Immature natural killer cell (primary cell): ENCODE measurements at places on chromosomes 6 and 20. TPM values are rescaled to one million over a fixed set of nuclear protein-coding genes. Genes with fewer than 3 reads are reported as not detected.

SCRT2 gene
- polyA plus RNA-seq: not detected

DNA sequence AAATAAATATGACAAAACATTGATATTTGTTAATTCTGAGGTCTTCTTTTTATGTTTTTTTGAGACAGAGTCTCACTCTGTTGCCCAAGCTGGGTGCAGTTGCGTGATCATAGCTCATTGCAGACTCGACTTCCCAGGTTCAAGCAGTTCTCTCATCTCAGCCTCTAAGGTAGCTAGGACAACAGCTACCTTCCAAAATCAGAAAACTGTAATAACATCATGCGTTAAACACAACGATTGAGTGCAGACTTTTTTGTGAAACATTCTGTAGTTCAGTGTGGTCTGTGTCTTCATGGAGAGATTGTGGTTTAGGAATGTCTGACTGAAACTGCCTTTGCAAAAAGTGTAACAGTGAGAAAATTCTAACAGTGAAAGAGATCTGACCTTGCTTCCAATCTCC is 16.1 kb upstream of the DOK5 start:
- H3K27ac ChIP-seq: no peak overlapping the region
- no peak overlapping the region for H3K4me3 ChIP-seq
- no peak for DNase-seq
- H3K4me1 ChIP-seq: no peaks in the 10 kb centered on the region
- peaks cover 4% of the 10 kb centered on the region for H3K27me3 ChIP-seq

ECT2L gene
- not detected for polyA plus RNA-seq

- H3K36me3 ChIP-seq: no peaks in the 10 kb centered on the region
- no peak overlapping the region for H3K4me3 ChIP-seq
- peaks cover 5% of the 10 kb centered on the region for H3K4me1 ChIP-seq
- no peak for DNase-seq
- no peak overlapping the region for H3K27ac ChIP-seq
Measured at GRCh38 chr6:14031516-14031915, 86.1 kb upstream of the CD83 start.

DNA sequence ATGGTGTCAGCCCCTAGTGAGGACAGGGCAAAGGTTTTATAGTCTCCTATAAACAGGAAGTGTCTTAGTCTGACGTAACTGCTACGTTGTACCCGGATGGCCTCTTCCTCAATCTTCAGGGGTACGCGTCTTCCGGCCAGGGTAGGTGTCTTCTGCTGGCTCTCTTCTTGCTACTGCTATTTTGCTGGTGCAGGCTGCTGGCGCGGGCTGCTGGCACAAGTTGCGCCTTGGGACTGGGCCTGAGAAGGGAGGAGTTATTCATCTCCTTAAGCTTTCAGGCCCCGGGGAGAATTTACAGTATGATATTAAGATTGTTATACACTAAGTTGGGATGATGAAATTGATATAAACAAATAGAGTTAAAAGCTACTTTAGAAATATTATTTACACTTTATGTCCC is 74.4 kb downstream of the HDGFL1 start:
- H3K27me3 ChIP-seq: no peaks in the 10 kb centered on the region
- DNase-seq: no peak
- H3K4me1 ChIP-seq: no peaks in the 10 kb centered on the region
- no peak overlapping the region for H3K27ac ChIP-seq

PNRC1 gene
- polyA plus RNA-seq: 629 TPM

RNF5 gene
- polyA plus RNA-seq: 126 TPM

- H3K4me1 ChIP-seq: no peaks in the 10 kb centered on the region
- no peaks in the 10 kb centered on the region for H3K36me3 ChIP-seq
- DNase-seq: no peak
- H3K4me3 ChIP-seq: no peak overlapping the region
- H3K27ac ChIP-seq: no peak overlapping the region
- peaks cover 3% of the 10 kb centered on the region for H3K27me3 ChIP-seq
Measured at GRCh38 chr6:113719064-113719463, 138.1 kb upstream of the MARCKS start.

KIF13A gene
- polyA plus RNA-seq: 0.50 TPM

DNA sequence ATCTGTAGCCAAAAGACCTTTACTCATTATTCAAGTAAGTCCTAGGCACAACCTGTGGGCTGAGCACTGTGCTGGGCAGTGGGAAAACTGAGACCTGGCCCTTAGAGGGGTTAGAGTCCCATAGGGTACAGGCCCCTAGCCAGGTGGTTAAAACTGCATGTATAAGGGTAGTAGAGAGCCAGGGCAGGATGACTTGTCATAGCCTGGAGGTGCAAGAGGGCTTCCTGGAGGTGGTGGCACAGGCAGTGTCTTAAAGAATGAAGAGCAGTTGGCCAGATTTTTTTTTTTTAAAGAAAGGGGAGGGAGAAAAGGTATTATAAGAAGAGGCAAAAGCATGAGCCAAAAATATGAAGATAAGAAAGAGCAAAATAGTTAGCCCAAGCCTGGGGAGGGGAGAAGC is 176.6 kb upstream of the KCNK16 start:
- H3K27ac ChIP-seq: no peak overlapping the region
- no peak overlapping the region for H3K4me3 ChIP-seq
- DNase-seq: no peak
- H3K4me1 ChIP-seq: no peaks in the 10 kb centered on the region
- no peaks in the 10 kb centered on the region for H3K36me3 ChIP-seq

GRCh38 chr6:114312931-114313330 is 29.9 kb downstream of the HS3ST5 start:
- H3K4me3 ChIP-seq: no peak overlapping the region
- no peak for DNase-seq
- no peak overlapping the region for H3K27ac ChIP-seq
- no peaks in the 10 kb centered on the region for H3K36me3 ChIP-seq
- H3K27me3 ChIP-seq: no peaks in the 10 kb centered on the region

DNA sequence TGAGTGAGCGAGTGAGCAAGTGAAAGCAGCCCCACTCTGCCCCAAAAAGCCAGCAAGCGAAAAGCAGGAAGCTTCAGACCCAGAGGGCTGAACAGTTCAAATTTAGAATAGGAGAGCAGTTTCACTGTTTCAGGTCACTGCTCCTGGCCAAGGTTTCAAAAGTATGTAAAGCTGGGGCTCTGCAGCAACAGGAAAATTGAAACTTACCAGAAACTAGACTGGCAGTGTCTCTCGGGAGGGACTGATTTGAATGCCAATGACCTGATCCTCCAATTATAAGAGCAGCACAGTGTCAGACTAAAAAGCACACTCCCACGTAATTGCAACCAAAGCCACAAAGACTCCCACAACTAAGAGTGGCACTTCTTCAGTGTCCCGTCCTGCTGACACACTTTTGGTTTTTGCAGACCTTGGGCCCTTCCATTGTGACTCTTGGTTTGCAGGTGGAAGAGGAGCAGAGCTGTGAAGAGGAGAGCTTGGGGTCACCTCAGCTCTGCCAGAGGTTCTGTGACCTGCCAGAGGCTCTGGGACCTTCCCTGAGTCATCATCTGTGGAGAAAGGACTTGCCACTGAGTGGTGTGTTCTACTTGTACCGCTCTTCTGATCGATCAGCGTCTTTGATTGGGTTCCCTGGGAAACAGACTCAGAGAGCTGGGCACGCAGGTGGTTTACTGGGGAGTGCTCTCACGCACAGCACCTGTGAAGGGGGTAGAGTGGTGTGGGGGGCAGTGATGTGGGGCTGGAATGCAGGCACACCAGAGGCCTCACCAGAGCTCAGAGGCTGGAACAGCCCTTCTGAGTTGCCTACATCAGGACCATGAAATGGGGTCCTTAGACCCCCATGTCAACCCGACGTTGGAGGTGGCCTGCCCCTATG is 52.7 kb upstream of the PTGIS start:
- no peaks in the 10 kb centered on the region for H3K36me3 ChIP-seq
- H3K4me3 ChIP-seq: no peak overlapping the region
- no peak overlapping the region for H3K27ac ChIP-seq
- H3K4me1 ChIP-seq: peaks cover 18% of the 10 kb centered on the region
- peak; percentile 39 for DNase-seq
- peaks cover 3% of the 10 kb centered on the region for H3K27me3 ChIP-seq

VEGFA gene
- polyA plus RNA-seq: 0.30 TPM

GUCA1A gene
- polyA plus RNA-seq: not detected

- H3K36me3 ChIP-seq: no peaks in the 10 kb centered on the region
- peaks cover 60% of the 10 kb centered on the region for H3K4me1 ChIP-seq
- H3K4me3 ChIP-seq: peak overlapping the region; percentile 86
Measured at GRCh38 chr6:170288852-170289179, 2.1 kb downstream of the DLL1 start.

GRCh38 chr20:48826883-48827771 is 672 bp downstream of the PREX1 start:
- peaks cover 10% of the 10 kb centered on the region for H3K4me1 ChIP-seq
- peak; percentile 71 for DNase-seq
- H3K36me3 ChIP-seq: peaks cover 9% of the 10 kb centered on the region
- peak overlapping the region; percentile 98 for H3K4me3 ChIP-seq

DNA sequence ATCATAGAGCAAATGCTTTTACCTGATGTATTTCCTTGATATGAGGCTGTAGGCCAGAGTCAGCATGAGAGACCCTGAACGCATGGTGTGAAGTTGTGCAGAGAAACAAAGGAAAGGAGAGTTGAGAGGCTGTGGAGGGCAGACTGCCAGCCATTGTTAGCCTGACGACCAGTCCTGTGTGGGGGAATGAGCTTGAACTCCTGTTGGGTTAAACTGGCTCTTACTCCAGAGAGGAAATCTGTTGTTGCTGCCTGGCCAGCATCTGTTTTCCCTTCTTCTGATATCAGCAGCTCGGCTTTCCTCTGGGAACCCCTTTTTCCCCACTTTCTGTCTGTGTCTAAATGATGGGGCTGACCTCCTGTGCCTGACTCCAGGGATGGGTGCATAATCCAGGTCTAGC is 158.2 kb upstream of the ZFP64 start:
- H3K36me3 ChIP-seq: no peaks in the 10 kb centered on the region
- peaks cover 6% of the 10 kb centered on the region for H3K27me3 ChIP-seq
- no peaks in the 10 kb centered on the region for H3K4me1 ChIP-seq
- no peak overlapping the region for H3K27ac ChIP-seq
- DNase-seq: no peak
- H3K4me3 ChIP-seq: no peak overlapping the region

MOG gene
- polyA plus RNA-seq: not detected

DNA sequence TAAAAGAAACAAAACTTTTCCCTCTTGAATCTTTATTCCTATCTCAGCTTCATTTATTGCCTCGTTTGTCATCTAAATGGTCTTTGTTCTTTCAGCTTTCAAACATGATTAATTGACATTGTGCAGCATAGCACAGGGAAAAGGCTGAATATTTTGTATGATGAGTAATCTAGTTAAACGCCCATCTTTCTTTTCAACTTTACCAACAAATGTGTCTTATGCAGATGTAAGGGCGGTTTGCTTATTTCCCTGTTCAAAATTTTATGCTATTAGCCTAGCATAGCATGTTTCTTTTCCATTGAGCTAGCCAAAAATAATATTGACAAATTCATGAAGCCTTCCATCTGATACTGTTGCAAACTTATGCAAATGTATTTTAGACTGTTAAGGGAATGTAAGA is 176.4 kb upstream of the AKAP12 start:
- no peaks in the 10 kb centered on the region for H3K36me3 ChIP-seq
- H3K4me3 ChIP-seq: no peak overlapping the region
- no peaks in the 10 kb centered on the region for H3K4me1 ChIP-seq
- no peaks in the 10 kb centered on the region for H3K27me3 ChIP-seq

FNDC11 gene
- not detected for polyA plus RNA-seq

GRCh38 chr20:45340951-45341350 is 7.3 kb downstream of the SDC4 start:
- H3K4me1 ChIP-seq: no peaks in the 10 kb centered on the region
- no peaks in the 10 kb centered on the region for H3K36me3 ChIP-seq
- DNase-seq: no peak
- H3K27ac ChIP-seq: no peak overlapping the region
- H3K27me3 ChIP-seq: peaks cover 5% of the 10 kb centered on the region

TMC2 gene
- polyA plus RNA-seq: 0.22 TPM

DNA sequence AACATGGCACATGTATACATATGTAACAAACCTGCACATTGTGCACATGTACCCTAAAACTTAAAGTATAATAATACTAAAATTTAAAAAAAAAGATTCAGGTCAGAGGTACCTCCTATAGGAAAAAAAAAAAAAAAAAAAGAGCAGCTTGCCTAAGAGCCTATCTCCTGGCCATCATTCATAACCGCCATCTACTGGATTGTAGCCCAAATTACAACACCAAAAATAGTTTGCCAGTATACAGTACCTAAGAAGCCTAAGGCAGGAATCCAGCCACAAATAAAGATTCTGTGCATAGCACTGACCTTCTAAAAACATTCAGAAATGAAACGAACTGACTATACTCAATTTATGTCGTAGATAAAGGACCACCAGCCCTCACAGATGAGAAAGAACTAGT is 438.4 kb upstream of the ADGRB3 start:
- H3K27ac ChIP-seq: no peak overlapping the region
- no peaks in the 10 kb centered on the region for H3K27me3 ChIP-seq
- H3K4me1 ChIP-seq: no peaks in the 10 kb centered on the region

DNA sequence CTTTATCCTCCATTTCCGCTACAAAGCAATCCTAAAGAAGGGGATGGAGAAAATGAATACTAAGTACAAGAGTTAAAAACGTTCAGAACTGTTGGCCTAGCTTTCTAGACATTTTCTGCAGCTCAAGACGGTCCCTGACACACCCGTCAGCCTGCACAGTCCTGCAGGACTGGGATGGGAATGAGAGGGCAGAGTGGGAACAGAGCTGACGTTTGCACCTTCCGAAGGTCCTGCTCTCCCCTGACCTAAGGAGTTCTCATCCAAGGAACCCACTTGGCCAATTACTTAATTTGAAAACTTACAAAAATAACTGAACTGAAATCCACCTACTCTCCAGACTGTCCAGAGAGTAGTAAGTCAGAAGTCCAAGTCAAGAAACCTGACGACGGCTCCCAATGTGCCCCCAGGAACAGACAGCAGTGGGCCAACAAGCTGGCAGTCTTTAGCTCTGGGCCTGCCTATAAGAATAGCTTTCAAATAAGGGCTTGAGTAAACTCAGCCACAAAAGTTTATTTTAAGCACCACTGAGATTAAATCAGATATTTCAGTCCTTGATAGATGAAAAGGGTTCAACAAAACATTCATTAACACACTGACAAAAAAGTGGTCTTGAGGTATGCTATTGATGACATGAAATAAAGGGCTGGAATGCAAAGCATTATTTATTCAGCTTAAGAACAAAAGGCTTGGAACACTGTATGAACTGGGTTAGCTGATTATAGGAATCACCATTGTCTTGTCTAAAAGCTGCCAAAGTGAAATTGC is 76.8 kb downstream of the CNKSR3 start:
- no peak overlapping the region for H3K4me3 ChIP-seq
- peaks cover 6% of the 10 kb centered on the region for H3K27me3 ChIP-seq
- no peak for DNase-seq
